SK-N-DZ (cell line): ENCODE measurements at places on chromosomes 2 and 18.

DNA sequence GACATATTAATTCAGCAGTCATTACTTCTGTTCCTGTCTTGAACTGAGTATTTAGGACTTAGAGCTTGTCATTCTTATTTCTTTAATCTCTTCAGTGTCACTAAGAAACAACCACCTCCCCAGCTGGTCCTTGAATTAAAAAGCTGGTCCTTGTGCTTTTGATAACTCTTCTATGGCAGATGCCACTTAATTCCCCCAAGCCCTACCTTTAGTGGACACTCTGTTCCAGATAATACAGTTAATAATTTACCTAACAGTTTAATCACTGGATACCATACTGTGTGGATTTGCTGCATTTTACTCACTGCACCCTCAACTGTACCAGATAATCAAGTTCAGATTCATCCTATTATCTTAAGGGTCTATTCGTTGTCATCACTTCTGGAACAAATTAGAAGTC is 73.1 kb downstream of the SKA1 start:
- no peak for DNase-seq

GRCh38 chr2:153543635-153544071 is 65.1 kb upstream of the RPRM start:
- DNase-seq = no peak

DNA sequence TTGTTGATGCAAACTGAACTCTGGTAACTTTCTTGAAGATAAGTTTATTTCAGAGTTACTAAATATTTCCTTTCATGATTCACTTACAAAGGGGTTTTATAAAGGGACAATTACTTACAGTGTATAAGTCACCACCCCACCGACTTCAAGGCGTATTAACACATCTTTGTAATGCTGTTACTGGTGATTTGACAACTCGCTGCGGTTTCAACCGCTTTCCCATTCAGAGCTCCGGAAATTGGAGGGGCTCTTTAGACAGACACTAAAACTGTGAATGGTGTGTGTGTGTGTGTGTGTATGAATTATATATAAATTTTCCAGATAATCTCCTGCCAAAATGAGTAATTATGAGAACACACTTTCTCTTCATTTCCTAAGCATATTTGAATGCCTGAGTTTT is 4.9 kb downstream of the TM4SF20 start:
- no peak for DNase-seq

DNA sequence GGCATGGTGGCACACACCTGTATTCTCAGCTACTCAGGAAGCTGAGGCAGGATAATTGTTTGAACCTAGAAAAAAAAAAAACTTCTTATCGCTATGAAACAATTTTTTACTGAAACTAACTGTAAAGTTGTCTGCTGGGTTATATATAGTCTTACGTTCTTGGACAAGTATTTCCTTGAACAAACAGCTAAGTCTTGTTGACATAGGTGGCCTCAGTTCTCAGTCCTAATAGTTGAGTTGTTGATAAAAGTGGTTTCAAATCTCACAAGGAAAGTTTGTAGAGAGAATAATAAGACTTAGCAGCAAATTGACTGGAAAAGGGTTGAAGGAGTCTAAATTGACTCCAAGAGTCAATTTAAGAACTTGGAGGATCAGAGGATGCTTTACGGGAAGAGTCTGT is 166.5 kb upstream of the KCNJ3 start:
- no peak for DNase-seq

DNA sequence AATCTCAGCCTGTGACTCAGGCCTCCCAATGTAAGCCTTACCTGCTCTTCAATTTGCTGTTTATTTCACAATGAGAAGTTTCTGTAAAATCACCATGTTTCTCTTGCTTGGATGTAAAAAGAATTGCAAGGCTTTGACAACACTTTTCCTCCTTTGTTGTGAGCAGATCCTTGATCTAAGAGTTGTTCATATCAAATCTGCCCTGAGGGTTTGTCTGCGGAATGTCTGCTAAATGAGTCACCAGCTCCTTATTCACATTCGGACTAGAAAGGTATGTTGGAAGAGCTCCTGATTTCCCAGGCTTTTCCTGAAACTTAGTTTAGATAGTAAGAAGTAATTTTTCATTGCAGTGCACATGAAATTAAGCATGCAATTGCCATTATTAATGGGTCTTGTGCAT is 268.2 kb upstream of the TCF4 start:
- DNase-seq = no peak

GRCh38 chr2:124201713-124202112 is 176.6 kb downstream of the CNTNAP5 start:
- DNase-seq = no peak

DNA sequence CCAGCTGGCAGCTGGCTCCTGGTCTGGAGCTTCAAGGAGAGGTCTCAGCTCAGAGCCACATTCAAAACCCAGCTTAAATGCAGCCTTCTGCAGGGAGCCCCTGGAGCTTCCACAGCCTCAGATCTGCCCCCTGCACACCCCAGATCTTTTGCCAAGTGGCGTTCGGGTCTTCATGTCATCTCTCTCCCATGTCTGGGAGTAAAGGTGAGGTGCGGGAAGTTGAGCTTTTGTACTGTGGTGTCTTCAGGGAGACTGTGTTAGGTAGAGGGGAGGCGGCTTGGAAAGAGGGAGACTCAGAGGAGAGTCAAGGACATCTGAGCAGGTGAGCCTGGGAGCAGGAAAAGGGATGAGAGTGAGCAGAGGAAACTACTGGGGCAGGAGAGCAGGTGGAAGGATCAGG is 25.4 kb downstream of the MPHOSPH10 start:
- DNase-seq = no peak

- DNase-seq = no peak
Measured at GRCh38 chr2:234722176-234722575, 225.3 kb upstream of the ARL4C start.

DNA sequence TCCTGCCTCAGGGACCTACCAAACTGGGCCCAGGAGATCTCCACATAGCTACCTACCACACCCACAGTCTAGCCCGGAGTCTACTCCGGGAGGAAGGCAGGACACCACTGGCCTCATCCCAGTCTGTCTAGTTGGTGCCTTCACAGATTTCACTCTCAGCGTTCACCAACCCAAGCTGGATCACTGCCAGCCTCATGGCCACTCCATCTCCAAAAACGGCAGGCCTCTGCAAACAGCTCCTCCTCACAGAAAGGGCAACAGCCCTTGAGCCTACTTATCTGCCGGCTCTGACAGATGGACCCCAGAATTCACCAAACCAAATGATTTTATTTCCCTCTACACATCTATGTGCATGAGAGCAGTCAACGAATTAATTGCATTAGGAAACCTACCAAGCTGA is 61.3 kb downstream of the NCKAP5 start:
- DNase-seq = no peak
